GM19239 (cell line): ENCODE measurements at places on chromosomes 2 and 18.

DNA sequence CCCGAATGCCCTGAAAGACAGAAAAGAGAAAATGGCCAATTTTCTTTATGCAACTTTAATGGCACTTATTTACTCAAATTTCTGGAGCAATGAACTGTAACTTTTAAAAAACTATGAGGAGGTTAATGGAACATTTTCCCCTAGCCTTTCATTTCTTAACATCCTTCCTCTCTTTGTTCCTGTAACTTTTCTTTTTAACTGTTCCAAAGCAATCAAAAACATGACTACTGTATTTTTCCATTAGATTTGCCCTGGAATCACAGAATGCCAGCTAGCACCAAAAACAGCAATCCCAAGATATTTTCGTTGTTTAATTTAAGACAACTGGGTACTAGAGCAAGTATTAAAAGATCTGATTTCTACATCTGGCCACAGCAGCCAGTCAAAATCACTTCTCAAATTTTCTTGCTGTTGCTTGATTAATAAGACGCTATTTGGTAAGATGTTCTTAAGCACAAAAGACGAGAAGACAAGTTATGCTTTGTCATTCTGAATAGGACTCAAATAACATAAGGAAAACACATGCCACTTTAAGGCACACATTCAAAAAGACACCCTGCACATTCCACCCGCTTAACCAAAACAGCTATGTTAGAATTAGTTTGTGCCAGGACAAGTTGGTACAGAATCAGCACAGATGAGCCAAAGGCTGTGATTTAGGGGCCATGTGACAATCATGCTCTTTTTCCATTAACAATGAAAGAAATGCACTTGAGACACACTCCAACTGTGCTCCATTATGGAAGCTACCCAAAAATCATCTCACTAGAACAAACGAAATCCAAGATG, 3.6 kb downstream of the STARD7 start:
- no peak for DNase-seq

DNA sequence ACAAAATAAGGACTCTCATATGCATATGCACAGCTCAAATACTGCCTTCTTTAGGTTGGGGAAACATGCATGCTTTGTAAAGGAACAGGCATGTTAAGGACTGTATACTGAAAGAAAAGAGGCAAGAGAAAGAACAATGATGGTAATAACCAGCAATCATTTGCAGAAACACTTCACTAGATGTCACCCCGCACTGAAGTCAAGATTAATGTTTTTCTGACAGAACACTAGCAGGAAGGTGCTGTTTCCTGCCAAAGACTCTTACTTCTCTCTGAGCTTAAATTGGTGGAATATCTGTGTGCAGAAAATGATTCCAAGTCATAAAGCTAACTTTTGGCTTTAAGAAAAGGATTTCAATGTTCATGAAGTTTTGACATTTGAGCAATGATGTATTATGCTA, 19.3 kb upstream of the CSRNP3 start:
- no peak for DNase-seq

- DNase-seq = no peak
Measured at GRCh38 chr2:132668189-132668823, 1.7 kb downstream of the LYPD1 start.

DNA sequence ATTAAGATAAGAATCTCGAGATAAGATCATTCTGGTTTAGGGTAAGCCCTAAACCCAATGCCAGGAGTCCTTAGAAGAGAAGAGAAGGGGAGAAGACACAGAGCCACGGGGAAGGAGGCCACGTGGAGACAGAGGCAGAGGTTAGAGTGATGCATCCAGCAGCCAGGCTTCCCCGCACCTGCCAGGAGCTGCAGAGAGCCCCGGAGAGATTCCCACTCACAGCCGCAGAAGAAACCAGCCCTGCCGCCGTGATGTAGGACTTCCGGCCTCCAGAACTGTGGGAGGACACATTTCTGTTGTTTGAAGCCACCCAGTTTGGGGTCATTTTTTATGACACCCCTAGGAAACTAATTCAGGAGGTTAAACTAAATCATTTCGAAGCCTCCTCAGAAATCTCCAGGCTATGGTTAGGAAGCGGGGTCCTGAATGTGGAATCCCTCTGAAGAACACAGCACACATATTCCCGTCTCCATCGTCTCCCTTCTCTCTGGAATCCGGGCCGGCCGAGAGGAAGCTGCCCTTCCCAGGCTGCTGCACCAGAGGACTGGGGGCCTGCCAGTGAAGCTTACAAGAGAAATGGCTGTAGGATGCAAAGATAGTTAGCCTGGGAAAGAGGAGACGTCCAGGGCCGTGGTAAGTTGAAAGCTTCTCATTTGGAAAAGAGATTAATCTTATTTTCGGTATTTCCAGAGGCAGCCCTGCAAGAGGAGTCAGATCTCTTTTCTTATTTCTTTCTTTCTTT, 156.6 kb downstream of the TWIST2 start:
- DNase-seq = no peak

DNA sequence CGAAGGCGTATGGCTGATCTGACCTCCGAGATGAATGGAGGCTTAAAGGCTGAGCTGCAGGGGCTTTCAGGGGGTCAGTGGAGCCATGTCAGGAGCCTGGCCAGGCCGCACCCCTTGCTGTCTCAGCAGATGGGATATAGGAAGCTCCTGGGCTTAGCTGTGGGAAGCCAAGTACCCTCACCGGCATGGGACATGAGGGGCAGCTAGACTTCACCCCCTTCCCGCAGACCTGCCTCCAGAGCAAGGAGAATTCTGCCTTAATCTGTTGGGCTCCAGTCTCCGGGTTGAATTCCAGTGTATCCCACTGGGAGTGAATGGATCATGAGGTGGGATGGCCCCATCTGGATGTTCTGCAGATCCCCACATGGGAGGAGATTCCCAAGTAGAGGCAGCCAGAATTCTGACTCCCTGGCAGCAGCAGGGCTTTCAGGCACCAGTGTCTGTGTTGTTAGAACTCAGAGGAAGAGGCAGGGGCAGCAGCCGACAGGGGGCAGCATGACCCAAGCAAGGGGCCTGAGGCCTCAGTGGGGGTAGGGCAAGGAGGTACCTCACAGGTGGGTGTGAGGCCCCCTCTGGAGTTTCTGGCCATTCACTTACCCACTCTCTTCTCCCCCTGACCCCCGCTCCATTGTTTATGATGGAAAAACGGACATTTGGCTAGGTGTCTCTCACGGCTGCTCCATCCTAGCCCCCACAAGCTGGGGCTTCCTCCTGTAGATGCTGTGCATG, 19.1 kb downstream of the CAPG start:
- DNase-seq = peak; percentile 36

- DNase-seq = no peak
Measured at GRCh38 chr2:175080479-175080878, 75.3 kb upstream of the CHN1 start.

- DNase-seq = no peak
Measured at GRCh38 chr2:12262681-12263436, 453.9 kb upstream of the TRIB2 start.

- DNase-seq = no peak
Measured at GRCh38 chr2:23427976-23428375, 43.0 kb downstream of the KLHL29 start.

DNA sequence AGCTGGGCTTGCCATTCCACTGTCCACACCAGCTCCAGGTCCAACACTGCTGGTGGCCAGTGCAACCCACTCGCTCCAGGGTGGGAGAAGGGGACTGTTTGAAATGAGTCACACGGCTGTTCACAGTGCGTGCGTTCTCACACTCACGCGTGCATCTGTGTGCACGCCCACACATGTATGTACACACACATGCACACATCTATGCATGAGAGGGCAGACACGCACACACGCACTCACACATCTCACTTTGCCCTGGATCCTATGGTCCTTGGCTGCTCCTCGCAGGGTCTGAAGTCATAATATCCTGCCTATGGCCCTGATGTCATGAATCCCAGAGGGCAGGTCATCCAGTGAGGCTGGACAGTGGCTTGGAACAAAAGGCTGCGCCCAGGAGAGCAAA, 182.8 kb downstream of the EIPR1 start:
- no peak for DNase-seq

- no peak for DNase-seq
Measured at GRCh38 chr18:52995875-52996274, 655.9 kb downstream of the DCC start.

DNA sequence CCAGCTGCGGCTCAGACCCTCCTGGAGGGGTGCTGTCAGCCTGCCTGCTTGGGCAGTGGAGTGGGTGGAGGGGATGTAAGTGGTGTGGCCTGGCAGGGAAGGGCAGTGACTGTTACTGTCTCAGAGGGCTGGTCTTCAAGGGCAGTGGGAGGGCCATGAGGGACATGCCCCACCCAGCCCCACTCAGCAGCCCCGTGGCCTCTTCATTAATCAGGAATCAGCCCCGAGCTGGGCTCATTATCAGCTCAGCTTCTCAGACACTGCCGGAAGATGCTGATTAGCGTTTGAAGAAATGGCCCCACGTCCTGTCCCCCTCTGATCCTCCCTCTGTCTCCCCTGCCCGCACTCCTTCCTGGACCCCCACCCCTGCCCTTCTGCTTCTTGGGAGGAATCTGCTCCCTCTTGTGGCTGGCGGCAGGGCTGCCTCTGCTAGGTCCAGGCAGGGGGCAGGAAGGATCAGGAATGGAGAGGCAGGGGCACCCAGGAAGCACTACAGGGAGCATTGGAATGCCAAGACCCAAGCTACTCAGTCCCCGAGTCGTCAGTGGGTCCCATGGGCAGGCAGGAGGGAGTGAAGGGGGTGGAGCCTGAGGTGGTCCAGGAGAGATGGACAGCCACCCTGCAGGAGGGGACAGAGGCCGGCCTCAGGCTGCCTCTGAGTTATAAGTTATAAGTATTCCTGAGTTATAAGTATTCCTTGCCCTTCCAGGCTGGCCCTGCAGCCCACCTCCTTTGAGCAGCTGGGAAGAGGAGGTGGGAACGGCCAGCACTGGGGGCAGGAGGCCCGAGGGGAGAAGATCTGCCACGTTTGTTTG, 7.0 kb downstream of the ASIC4 start:
- peak; percentile 53 for DNase-seq

DNA sequence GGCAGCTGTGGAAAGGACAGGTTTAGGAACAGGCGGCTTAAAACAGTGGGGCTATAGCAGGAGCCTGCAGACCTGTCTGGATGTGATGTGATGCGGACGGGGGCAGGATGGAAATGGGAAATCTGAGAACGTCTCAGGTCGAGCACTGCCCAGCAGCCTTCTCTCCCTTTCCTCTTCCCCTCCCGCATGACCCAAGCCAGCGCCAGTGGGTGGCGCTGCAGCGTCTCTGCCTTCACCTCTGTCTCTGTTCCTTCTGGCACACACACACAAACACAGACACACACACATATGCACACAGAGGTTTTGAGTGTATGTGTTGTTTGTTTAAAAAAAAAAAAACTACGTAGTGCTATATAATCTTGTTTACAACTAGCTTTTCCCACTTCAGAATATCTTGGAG, 82.0 kb upstream of the SLC66A3 start:
- no peak for DNase-seq

DNA sequence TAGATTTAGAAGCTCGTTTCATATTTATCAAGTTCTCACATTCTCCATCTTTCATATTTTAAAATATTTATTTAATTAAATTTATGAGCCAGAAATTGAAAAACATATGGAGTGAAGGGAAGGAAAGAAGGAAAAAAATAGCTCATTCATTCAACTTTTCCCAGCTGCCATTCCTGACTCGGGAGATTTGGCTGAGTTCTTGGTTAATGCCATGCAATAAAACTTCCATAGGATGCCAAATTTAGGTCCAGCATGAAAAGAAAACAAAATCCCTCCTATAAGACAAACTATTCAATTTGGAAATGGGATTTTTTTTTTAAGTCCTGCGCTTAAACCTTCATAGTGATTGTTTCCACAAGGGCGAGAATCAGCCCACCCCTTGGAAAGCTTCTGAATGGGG, 426.1 kb upstream of the TNP1 start:
- no peak for DNase-seq

DNA sequence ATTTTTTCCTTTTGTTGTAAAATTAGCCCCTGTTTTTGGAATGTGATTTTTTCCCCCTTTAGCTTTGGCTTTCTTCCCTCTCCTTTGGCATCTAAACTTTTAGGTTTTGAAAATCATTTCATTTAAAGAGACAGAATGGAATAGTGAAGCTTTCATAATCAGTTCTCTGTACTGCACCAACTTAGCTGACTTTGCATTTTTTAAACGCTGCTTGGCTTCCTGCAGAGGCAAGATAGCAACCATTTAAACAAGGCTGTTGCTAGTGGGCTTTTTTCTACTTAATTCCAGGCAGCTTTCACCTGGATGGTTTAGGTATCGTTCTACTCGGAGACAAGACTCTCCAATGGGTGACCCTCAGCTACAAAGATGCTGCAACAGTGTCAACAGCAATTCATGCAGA, 267.9 kb upstream of the PKDCC start:
- no peak for DNase-seq

DNA sequence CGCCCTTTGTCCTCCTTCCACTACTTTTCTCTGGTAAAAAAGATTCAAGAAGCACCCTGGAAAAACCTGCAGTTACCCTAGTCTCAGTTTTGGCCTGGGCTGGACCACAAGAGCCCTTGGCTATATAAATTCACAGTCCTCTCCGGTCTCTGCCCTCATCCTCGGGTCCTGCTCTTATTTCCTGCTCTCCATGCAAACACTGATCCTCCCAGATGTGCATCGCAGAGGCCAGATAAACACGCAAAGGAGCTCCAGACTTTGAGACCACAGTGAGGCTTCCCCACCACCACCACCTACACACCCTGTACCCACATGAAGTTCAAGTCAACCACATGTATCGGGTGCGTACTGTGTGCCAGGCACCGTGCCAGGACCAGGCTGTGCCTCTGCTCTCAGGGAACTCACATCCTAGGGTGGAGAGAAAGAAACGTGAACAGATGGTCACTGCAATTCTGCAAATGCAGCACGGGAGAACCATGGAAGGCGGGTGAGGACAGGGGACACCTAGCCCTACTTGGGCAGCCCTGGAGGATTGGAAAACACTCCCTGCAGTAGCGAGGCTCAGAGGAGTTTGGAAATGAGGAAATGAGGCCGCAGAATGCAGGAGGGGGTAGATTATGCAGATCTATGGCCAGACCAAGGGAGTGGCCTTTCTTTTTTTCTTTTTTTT, 7.4 kb downstream of the CTDSP1 start:
- no peak for DNase-seq

- no peak for DNase-seq
Measured at GRCh38 chr18:32469190-32469651, 1.5 kb downstream of the GAREM1 start.

- no peak for DNase-seq
Measured at GRCh38 chr2:237650455-237650850, 23.1 kb downstream of the LRRFIP1 start.

DNA sequence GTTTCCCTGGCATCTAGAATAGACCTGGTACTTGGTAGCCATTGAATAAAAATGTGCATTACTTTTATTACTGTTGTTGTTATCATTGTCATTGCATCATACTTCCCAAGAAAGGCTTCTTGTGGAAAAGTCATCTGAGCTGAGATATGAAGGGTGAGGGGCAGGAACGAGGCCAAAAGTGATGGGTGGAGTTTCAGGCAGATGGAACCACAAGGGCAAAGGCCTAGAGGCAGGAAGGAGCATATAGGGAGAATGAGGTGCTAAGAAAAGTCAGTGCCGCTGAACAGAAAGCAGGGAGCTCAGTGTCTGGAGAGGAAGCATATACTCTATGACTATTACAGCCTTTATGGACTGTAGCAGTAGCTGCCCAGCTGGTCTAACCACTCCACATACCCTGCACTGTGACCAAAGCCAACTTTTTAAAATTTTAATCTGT, 219.3 kb downstream of the SPP2 start:
- no peak for DNase-seq

GRCh38 chr18:33575451-33575850, 2.6 kb upstream of the ASXL3 start:
- no peak for DNase-seq
